ENCODE measurements at places on chromosomes 12 and 14.

DNA sequence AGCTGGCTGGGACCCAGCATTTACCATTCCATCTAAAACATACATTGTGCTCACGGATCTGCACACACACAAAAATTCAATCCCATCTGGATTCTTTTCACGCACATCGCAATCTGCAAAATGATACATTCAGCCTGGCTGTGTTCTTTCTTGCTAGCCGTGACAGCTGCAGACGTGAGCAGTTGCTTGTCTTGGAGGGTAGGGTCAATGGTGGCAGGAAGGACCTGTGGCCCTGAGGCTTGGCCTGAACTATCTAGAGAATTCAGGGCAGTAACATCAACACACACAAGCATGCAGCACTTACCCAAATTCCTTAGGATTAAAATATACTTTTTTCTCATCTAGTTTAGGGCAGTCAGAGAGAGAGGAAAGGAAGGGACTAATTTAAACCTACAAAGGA is 72.0 kb downstream of the DICER1 start:
- DNase-seq, result no peak

GRCh38 chr14:61388173-61388975 is 67.0 kb downstream of the PRKCH start:
- DNase-seq, result peak; percentile 87

GRCh38 chr14:32319368-32320049 is 9.6 kb upstream of the AKAP6 start:
- no peak for DNase-seq

- no peak for DNase-seq
Measured at GRCh38 chr14:70982200-70982599, 74.9 kb downstream of the PCNX1 start.

GRCh38 chr14:101065696-101066694 is 162.5 kb upstream of the RTL1 start:
- DNase-seq, result peak; percentile 37

- DNase-seq, result no peak
Measured at GRCh38 chr14:103020271-103021170, 36.8 kb downstream of the CDC42BPB start.

DNA sequence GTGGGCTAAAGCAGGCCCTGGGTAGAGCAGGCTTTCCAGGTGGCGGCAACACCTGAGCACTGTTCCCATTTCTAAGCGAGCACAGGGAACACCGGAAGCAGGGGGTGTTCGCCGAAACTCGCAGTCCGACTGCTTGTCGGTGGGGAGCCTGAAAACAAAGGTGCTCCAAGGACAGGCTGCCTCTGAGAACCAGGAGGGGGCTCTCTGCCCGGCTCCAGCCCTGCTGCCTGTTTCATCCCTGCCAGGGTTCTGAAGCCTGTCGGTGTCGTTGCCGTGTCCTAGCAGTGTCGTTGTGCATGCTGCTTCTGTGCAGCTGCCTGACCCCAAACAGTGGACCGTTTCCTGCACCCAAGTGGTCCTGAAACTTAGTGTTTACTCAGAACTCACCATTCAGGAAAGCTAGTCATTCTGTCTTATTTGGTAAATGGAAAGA is 21.8 kb downstream of the CCNK start:
- peak; percentile 54 for DNase-seq

DNA sequence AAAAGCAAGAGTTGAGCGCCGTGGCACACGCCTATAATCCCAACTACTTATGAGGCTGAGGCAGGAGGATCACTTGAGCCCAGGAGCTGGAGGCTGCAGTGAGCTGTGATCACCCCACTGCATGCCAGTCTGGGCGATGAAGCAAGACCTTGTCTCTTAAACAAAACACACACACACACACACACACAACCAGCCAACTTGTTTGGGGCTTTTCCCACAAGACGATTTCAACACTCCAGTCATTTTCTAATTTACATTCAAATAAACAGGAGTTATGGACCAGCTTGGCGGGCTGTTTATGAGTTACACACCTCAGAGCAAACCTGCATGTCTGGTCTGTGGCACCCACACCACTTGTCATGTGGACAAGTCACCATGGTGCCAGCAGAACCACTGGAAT is 6.7 kb downstream of the GLTP start:
- DNase-seq, result no peak

- DNase-seq, result no peak
Measured at GRCh38 chr12:119783787-119784186, 93.3 kb downstream of the CIT start.

- DNase-seq, result no peak
Measured at GRCh38 chr12:22626406-22626805, 1.4 kb downstream of the ETNK1 start.

DNA sequence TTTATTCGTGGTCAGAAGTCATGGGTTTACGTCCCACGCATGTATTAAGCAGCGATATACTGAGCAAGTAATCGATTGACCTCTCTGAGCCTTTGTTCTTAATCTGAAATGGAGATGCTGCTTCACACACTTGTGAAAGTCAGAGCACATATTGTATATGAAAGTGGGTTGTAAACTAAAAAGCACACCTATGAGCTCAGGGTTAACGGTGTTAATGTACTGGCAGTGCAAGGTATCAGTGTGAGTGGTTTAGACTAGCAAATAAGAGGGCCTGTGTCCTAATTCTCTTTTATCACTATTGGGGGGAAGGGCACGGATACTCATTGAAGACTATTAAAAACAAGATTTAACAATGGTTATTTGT is 676 bp downstream of the MRPL42 start:
- DNase-seq, result no peak

GRCh38 chr14:105049753-105050550 is 15.3 kb downstream of the GPR132 start:
- peak; percentile 50 for DNase-seq
